ENCODE measurements at places on chromosomes 11 and 22. TPM values are rescaled to one million over a fixed set of nuclear protein-coding genes. Genes with fewer than 3 reads are reported as not detected.
A peak's percentile ranks its signal among the peaks of the same experiment; 100 is the strongest.

GRCh38 chr11:72576661-72577060, 97.6 kb downstream of the PDE2A start:
- H3K4me1 ChIP-seq = peaks cover 3% of the 10 kb centered on the region
- H3K36me3 ChIP-seq = no peaks in the 10 kb centered on the region
- no peak overlapping the region for H3K27ac ChIP-seq

DNA sequence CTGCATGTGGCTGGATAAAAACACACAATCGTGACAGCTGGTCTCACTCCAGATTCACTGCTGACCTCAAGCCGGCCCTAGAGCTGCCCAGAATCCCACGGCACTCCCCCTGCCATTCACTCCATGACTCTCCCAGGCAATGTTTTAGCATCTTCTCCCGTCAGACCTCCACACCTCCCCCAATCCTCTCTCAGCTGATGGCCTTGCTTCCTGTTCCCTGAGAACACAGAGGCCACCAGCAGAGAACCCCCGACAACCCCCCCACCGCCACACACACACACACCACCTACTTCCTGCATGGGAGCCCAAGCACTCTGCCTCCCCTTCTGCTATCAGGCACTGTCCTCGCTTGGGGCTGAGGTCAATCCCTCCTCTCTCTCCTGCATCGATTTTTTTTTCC, 9.3 kb downstream of the TNKS1BP1 start:
- H3K27me3 ChIP-seq = no peaks in the 10 kb centered on the region
- peaks cover 10% of the 10 kb centered on the region for H3K36me3 ChIP-seq
- DNase-seq = no peak
- peaks cover 9% of the 10 kb centered on the region for H3K4me1 ChIP-seq
- no peak overlapping the region for H3K27ac ChIP-seq
- H3K4me3 ChIP-seq = no peak overlapping the region

- H3K27me3 ChIP-seq = no peaks in the 10 kb centered on the region
- H3K27ac ChIP-seq = no peak overlapping the region
- no peak for DNase-seq
- no peaks in the 10 kb centered on the region for H3K36me3 ChIP-seq
Observed at GRCh38 chr11:34308049-34308912, 49.5 kb downstream of the ABTB2 start.

GRCh38 chr11:17257196-17257595, 19.3 kb upstream of the NUCB2 start:
- no peak for DNase-seq
- no peaks in the 10 kb centered on the region for H3K36me3 ChIP-seq
- H3K27me3 ChIP-seq = no peaks in the 10 kb centered on the region

GRCh38 chr11:108199446-108200321, 22.8 kb downstream of the NPAT start:
- H3K4me3 ChIP-seq = no peak overlapping the region
- peak; percentile 68 for DNase-seq
- H3K4me1 ChIP-seq = peaks cover 73% of the 10 kb centered on the region
- H3K27me3 ChIP-seq = no peaks in the 10 kb centered on the region
- peak overlapping the region; percentile 88 for H3K27ac ChIP-seq
- H3K36me3 ChIP-seq = peaks cover 69% of the 10 kb centered on the region

GRCh38 chr22:24431309-24432034, 4.1 kb downstream of the ADORA2A start:
- H3K4me3 ChIP-seq = peak overlapping the region; percentile 76
- no peak for DNase-seq
- H3K27me3 ChIP-seq = no peaks in the 10 kb centered on the region
- peak overlapping the region; percentile 93 for H3K27ac ChIP-seq
- H3K36me3 ChIP-seq = peaks cover 48% of the 10 kb centered on the region

- H3K36me3 ChIP-seq = no peaks in the 10 kb centered on the region
- H3K4me3 ChIP-seq = no peak overlapping the region
- H3K4me1 ChIP-seq = no peaks in the 10 kb centered on the region
- no peaks in the 10 kb centered on the region for H3K27me3 ChIP-seq
- no peak overlapping the region for H3K27ac ChIP-seq
Observed at GRCh38 chr11:78150346-78150745, 10.9 kb upstream of the ALG8 start.

GRCh38 chr11:16883174-16883573, 131.0 kb downstream of the PLEKHA7 start:
- no peaks in the 10 kb centered on the region for H3K36me3 ChIP-seq
- H3K4me3 ChIP-seq = no peak overlapping the region
- H3K27ac ChIP-seq = no peak overlapping the region
- peaks cover 14% of the 10 kb centered on the region for H3K27me3 ChIP-seq

DNA sequence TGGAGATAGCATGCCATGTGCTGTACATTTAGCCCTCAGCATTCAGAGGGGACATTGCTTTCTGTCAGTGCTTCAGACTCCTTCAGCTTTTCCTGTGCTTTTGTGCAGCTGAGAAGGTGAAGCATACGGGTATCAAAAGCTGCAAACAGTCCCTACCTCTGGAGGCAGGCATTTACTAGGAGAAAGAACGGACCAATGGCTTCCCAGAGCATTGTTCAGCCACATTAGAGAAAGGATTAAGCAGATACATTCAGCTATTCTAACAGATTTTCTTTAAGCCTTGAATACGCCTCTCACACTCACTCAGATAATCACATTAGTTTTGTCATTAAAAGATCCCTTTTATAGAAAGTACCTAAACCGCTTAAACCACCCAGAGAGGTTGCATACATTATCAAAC, 80.7 kb upstream of the FAM181B start:
- no peak for DNase-seq
- H3K27ac ChIP-seq = no peak overlapping the region
- peaks cover 11% of the 10 kb centered on the region for H3K27me3 ChIP-seq

DNA sequence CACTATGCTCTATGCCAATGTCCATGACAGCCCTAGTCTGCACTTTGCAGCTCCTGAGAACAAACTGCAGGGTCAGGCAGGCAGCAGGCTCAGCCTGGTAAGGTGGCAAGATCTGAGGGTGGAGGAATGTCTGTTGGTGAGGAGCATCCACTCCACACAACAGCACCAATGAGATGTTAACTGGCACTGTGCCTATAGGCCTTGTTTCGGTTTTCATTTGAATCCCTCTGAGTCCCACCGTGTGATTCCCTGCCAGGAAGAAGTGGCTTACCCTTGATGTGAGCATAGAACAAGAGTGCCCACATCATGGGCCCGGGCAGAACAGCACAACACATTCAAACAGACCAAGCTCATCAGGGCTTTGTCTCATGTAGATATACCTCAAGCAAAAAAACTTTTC, 44.1 kb upstream of the CHRM4 start:
- H3K36me3 ChIP-seq = peaks cover 8% of the 10 kb centered on the region
- no peak overlapping the region for H3K4me3 ChIP-seq
- H3K27me3 ChIP-seq = no peaks in the 10 kb centered on the region
- H3K4me1 ChIP-seq = no peaks in the 10 kb centered on the region

GRCh38 chr11:69394869-69395246, 86.6 kb upstream of the LINC01488 start:
- H3K4me3 ChIP-seq = no peak overlapping the region
- H3K4me1 ChIP-seq = no peaks in the 10 kb centered on the region
- DNase-seq = no peak
- H3K27me3 ChIP-seq = no peaks in the 10 kb centered on the region
- no peaks in the 10 kb centered on the region for H3K36me3 ChIP-seq

DNA sequence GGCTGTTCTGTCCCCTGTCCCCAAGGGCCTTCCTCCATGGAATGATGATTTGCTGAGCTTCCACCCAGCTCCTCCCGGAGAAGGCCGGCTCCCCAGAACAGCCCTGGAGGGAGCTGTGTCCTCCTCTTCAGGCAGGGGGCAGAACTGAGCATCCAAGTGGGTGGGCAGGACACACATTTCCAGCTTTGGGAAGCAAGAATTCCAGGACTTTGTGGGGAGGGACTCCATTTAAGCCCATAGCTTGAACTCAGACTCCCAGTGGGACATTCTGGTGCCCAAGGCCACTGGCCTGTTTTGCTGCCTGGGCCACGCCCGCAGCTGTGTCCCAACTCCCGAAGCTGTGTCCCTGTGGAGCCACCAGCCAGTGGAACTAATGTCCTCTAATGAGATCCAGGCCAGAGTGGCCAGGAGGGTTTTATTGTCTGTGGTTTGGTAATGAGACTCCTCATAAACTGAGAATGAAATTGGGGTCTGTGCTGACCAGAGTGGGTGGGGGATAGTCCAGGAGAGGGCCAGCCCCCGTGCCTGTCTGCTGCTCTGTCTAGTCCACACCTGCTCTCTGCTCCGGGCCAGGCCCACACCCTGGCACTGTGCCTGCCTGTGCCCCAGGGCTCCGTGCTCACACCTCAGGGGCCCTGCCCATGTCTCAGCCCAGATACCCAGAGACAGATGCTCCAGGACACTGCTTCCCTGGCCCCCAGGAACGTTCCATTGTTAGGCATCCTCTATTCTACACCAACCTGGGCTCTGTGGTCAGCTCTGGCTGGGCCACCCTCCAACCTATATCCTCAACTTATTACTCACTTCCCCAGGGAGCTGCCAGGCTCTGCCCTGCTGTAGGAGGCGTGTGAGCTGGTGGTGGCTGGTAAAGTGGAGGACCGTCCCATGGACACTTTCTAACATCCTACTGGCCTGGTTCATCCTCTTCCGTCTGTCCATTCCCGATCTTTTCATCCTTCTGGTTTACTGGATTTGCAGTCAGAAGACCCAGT, 7.6 kb downstream of the NECTIN1 start:
- no peaks in the 10 kb centered on the region for H3K4me1 ChIP-seq
- no peaks in the 10 kb centered on the region for H3K27me3 ChIP-seq
- no peak overlapping the region for H3K27ac ChIP-seq
- H3K36me3 ChIP-seq = no peaks in the 10 kb centered on the region
- DNase-seq = no peak
- H3K4me3 ChIP-seq = no peak overlapping the region

- H3K4me1 ChIP-seq = peaks cover 8% of the 10 kb centered on the region
- H3K27ac ChIP-seq = no peak overlapping the region
- no peaks in the 10 kb centered on the region for H3K36me3 ChIP-seq
- H3K4me3 ChIP-seq = peak overlapping the region; percentile 24
- no peak for DNase-seq
Observed at GRCh38 chr11:45924036-45924915, 1.8 kb downstream of the LARGE2 start.

GRCh38 chr11:132969892-132970291, 562.4 kb downstream of the OPCML start:
- H3K36me3 ChIP-seq = no peaks in the 10 kb centered on the region
- no peak overlapping the region for H3K27ac ChIP-seq
- no peaks in the 10 kb centered on the region for H3K4me1 ChIP-seq

- H3K4me3 ChIP-seq = no peak overlapping the region
- no peak overlapping the region for H3K27ac ChIP-seq
- H3K36me3 ChIP-seq = no peaks in the 10 kb centered on the region
- no peak for DNase-seq
Observed at GRCh38 chr22:37552524-37553163, 7.6 kb upstream of the CDC42EP1 start.

GRCh38 chr11:40140560-40140959, 1318.9 kb downstream of the LRRC4C start:
- no peaks in the 10 kb centered on the region for H3K36me3 ChIP-seq
- no peak overlapping the region for H3K4me3 ChIP-seq
- no peaks in the 10 kb centered on the region for H3K4me1 ChIP-seq
- H3K27ac ChIP-seq = no peak overlapping the region
- DNase-seq = no peak

GRCh38 chr11:12216671-12217374, 106.4 kb downstream of the MICAL2 start:
- H3K4me1 ChIP-seq = peaks cover 29% of the 10 kb centered on the region
- DNase-seq = no peak
- H3K27ac ChIP-seq = no peak overlapping the region
- H3K36me3 ChIP-seq = peaks cover 24% of the 10 kb centered on the region
- H3K27me3 ChIP-seq = no peaks in the 10 kb centered on the region

GRCh38 chr22:41001722-41002122, 50.5 kb downstream of the RBX1 start:
- no peaks in the 10 kb centered on the region for H3K36me3 ChIP-seq
- no peak for DNase-seq
- H3K27ac ChIP-seq = no peak overlapping the region
- no peak overlapping the region for H3K4me3 ChIP-seq
- no peaks in the 10 kb centered on the region for H3K27me3 ChIP-seq

GRCh38 chr11:104328512-104328907, 164.6 kb upstream of the PDGFD start:
- no peaks in the 10 kb centered on the region for H3K4me1 ChIP-seq
- H3K36me3 ChIP-seq = no peaks in the 10 kb centered on the region
- H3K27me3 ChIP-seq = no peaks in the 10 kb centered on the region
- H3K4me3 ChIP-seq = no peak overlapping the region
- no peak for DNase-seq

DNA sequence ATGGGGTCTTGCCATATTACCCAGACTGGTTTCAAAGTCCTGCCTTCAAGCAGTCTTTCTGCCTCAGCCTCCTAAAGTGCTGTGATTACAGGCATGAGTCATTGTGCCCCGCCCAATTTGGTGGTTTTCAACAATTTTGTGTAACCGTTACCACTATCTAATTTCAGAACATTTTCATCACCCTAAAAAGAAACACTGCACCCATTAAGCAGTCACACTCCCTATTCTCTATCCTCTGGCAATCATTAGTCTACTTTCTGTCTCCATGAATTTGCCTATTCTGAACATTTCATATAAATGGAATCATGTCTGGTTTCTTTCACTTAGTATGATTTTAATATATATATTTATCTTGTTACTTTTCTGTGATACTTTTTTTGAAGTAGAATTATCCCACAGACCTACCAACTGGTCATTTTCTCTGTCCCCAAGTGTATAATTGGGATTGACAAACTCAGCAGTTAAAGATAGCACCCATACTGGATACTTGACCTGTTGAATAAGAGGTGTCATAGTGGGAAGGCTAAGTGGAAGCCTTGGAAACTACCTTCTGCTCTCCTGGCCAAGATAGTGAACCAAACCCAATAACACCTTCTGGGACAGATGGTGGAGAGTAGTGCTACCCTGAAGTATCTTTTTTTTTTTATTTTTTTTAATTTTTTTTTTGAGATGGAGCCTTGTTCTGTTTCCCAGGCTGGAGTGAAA, 64.8 kb downstream of the STIM1 start:
- H3K27ac ChIP-seq = peak overlapping the region; percentile 83
- H3K36me3 ChIP-seq = peaks cover 36% of the 10 kb centered on the region
- peaks cover 54% of the 10 kb centered on the region for H3K4me1 ChIP-seq
- no peaks in the 10 kb centered on the region for H3K27me3 ChIP-seq
- DNase-seq = peak; percentile 73
- H3K4me3 ChIP-seq = no peak overlapping the region

DNA sequence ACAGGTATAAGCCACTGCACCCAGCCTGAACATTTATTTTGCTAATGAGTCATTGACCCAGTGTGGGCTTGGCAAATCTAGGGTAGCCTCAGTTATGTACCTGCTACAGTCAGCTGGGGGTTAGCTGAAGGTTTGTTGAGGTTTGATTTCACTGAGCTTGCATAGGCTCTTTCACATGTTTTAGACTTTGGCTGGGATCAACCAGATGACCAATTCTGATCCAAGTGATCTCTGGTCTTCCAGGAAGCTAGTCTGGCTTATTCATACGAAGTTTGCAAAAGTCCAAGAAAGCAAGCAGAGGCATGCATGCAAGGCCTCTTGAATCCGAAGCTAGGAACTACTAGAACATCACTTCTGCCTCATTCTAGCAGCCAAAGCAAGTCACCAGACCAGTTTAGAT, 21.0 kb downstream of the SERPING1 start:
- no peaks in the 10 kb centered on the region for H3K36me3 ChIP-seq
- no peaks in the 10 kb centered on the region for H3K27me3 ChIP-seq
- no peak overlapping the region for H3K4me3 ChIP-seq
- H3K27ac ChIP-seq = no peak overlapping the region

SLN gene
- total RNA-seq = not detected

MYO7A gene
- 0.06 TPM for total RNA-seq

OR51B4 gene
- total RNA-seq = not detected

TUB gene
- 0.34 TPM for total RNA-seq

SLC1A2 gene
- 0.08 TPM for total RNA-seq

ARHGAP1 gene
- total RNA-seq = 46.8 TPM

C11orf52 gene
- total RNA-seq = not detected

LYVE1 gene
- not detected for total RNA-seq

SPINDOC gene
- total RNA-seq = 29.5 TPM

BTBD18 gene
- not detected for total RNA-seq

GAS2L1 gene
- total RNA-seq = 1.4 TPM

CATSPERZ gene
- not detected for total RNA-seq

DSCAML1 gene
- total RNA-seq = 0.87 TPM
